ENCODE measurements at places on chromosomes 11 and 22.

DNA sequence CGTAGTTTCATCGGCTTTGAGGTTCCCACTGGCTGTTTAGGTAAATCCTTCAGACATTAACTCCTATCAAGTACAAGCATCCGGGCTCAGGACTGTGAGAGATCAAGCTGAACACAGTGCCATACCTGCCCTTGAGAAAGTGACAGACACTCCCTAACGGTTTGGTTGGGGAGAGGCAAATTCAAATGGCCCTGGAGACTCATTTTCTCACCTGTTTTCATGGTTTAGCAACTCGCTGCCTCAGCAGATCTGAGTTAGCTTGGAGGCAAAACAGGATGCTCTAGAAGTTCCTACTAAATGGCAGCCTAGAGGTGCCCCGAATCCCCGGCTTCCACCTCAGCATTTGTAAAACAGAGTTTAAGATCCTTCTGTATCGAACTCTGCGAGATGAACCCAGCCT, 3.6 kb upstream of the FBXO3 start:
- DNase-seq = no peak

- DNase-seq = no peak
Measured at GRCh38 chr22:48919851-48920589, 907.7 kb downstream of the BRD1 start.

- no peak for DNase-seq
Measured at GRCh38 chr11:101341578-101341977, 212.0 kb upstream of the PGR start.

DNA sequence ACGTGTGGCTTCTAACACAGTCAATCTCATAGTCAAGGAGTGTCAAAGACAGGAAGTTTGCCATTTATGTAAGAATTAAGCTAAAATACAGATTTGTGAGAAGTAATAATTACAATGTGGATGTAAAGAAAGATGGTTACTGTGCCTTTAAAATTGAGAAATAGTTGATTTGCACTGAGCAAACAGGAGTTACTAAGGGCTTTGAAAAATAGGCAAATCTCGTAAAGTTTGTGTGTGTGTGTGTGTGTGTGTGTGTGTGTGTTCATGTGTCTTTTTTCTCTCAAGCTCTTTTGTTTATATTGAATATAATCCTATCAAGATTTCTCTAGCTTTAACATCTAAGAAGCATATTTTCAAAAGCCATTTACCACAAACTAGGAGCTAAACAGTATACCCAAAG, 2284.5 kb downstream of the LRRC4C start:
- no peak for DNase-seq

DNA sequence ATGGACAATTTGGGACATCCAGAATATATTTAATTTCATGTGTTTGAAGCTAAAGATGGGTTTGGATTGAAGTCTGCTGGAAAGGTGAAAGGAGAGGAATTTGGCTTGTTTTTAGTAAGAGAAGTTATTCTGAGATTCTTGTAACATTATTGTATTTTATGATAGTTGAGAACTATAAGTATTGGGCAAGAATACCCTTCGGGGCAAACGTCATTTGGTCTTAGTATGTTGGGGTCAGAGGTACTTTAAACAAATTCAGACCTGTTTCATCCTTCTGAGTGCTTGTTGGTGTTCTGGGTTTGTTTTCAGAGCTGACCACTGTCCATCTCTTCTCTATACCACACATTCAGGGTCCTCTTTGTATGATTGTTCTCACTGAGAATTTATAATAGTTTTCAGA, 19.5 kb downstream of the PANX1 start:
- DNase-seq = no peak

DNA sequence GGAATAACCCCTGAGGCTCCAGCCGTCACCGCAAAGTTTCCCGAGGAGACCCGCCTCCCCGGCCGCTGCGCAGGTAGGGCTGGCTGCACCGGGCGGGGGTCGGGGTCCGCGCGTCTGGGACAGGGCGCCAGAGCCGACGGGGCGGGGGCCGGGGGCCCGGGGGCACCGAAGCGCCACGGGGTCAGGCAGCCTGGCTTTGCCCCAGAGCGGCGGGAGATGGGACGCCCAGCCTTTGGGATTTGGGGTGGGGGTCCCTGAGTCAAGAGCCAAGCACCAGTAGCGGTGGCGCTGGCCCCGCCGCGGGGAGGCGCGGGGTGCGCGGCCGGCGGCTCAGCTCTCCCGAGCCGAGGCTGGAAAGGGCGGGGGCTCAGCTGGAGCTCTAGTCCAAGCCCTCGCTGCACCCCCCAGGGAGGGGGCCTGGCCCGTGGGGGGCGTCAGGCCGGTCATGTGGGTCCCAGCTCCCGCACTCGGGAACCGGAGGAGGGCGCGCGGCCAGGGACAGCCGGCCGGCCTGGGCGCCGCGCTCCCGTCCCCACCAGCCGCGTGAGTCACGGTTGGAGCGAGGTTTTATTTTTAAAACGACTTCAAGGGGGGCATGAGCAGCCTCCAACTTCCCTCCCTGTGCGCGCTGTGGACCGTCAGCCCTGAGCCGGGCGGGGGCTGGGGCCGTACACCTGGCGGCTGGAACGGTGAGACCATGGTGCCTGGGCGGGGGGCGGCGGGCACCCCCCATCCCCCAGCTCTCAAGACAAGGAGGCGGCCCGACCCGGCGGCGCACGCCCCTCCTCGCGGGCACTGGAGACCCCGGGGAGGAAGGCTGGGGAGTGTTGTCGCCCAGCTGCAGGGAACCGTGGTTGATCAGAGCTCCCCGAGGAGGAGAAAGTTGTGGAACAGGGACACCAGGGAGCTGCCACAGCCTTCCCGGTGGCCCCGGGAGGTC, 626 bp downstream of the FLRT1 start:
- no peak for DNase-seq
